ENCODE measurements at places on chromosomes 6 and 20.

- peak; percentile 72 for DNase-seq
These were observed 1.4 kb downstream of the RREB1 start for GRCh38 chr6:7108964-7109836.

GRCh38 chr6:14540276-14540675, 422.7 kb downstream of the CD83 start:
- no peak for DNase-seq

DNA sequence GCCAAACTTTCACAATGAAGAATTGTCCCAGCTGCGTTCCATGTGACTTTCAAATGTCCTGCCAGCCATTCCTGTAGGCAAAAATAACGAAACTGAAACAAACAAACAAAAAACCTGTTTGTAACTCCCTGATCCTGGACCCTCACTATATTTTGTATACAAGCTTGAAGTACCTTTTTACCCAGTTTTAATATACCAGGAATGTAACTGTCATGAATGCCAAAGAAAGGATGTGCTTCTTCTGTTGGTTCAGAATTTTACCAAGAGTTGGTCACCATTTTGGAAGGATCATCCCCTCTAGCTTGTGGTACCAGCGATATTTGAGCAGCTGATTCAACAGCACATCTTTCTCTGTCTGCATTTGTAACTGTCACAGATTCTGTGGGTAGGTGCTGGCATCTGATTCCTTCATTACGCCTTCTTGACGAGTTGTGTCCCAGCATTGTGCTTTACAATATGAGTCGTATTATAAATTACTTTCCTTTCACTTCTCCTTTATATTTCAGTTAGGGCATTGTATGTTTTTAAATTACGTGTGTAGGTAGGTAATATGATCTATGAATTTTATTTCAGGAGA, 93.9 kb downstream of the DLGAP4 start:
- DNase-seq = no peak

DNA sequence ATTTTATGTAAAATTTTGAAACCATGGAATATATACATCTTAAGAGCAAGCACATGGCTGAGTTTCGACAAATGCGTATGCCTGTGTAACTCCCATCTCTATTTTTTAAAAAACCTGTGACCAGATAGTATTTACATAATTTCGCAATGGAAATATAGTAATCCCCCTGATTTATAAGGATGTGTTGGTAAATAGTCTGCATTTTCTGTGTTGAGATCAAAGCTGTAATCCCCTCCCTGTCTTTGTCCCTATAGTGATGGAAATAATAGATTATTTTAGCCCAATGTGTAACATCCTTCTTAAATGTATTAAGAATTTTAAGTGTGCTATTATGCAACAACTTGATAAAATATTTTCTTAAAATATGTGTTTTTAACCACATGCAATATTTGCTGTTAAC, 267.3 kb downstream of the CDKAL1 start:
- DNase-seq = no peak

DNA sequence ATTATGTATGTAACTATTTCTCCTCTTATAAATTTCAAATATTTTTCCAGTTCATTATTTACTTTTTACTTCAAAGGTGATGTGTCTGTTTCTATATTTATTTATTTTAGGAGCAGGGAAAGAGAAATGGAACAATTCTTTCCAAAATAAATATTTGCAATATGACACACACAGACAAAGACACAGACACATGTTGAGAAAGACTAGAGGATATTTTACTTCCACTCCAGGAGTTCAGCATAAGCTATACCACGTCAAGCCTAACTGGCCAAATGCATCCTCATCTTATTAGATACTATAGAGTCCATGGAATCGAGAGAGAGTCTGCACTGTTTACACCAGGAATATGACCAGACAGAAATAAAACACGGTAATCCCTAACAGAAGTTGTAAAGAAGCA, 13.3 kb downstream of the RALGAPA2 start:
- no peak for DNase-seq

DNA sequence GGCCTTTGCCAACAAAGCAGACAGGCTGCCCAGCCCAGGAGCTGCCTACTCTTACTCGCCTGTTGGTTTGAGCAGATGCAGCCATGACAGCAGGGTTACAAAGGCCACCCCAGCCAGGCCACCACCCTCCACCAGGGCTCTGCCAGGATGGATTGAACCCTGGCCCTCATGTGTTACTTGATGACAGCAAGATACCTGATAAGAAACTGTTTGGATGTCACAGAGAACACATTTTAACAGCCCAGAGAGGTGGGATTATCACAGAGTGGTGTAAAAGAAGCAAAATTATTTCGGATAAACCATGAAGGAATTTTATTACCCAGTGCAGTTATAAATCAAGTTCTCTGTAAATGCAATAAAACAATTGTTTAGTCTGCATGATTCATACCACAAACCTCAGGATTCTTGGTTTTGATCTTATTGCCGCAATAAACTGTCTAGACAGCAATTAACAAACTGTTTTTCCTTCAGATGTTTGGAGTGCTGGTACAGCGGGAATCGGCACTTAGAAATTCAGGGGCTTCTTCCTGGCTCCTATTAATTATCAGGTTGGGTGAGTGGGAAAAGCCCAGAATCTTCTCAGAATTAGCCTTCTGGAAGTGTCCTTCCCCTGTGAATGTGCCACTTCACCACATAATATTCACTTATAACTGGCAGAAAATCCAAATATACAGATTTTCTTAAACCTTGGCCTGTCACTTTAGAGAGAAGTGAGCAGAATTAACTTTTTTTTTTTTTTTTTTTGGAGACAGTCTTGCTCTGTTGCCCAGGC, 58.0 kb upstream of the SALL4 start:
- DNase-seq = no peak

DNA sequence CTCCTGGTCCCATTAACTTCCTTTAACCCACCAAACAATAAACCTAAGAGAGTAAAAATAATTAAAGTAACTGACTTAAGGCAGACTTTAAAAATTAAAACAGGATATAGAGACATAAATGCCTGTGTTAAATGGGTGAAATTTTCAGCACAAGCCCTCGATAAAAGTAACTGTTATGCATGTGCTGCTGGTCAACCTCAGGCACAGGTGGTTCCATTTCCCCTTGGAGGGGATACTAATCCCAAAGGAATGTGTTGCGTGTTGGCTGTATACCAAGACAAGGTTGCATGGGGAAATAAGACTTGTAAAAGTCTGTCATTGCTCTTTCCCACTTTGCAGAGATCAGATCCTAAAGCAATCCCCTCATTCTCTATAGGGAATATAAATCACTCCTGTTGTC, 25.8 kb downstream of the HLA-A start:
- no peak for DNase-seq

DNA sequence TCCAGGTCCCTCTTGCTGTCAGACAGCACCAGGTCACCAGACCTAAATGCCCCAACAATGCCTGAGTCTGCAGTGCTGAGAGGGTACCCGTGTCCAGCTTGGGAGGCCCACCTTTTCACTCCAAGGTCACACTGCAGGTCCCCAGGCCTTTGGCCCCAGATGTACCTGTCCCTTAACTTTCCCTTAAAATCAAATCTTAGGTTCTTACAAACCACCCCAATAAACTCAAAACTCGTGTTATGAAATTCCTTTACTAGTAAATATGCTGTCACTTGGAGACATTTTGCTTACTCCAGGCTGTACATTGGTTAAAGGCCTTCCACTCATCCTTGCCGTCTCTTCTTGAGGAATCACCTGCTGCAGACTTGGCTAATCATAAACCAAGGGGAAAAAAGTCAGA, 165.7 kb upstream of the RREB1 start:
- no peak for DNase-seq

DNA sequence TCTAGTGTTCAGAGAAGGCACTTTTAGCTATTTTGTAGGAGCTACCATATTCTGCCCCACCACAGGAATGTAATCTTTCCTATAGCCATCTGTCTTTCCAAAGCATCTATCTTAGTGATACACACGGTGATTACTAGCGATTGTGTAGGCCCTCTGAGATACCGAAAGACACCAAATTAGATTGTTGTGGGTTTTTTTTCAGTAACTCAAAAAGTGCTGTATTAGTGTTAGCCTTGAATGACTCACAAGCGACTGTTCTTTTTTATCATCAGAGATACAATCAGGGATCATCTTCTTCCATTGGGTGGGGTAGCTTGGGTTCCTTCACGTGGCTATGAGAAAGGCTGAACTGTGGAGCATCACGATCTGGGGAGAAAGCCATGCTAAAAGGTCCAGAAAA, 160.2 kb downstream of the MTFR2 start:
- no peak for DNase-seq

GRCh38 chr6:93894521-93894920, 475.2 kb upstream of the EPHA7 start:
- no peak for DNase-seq

DNA sequence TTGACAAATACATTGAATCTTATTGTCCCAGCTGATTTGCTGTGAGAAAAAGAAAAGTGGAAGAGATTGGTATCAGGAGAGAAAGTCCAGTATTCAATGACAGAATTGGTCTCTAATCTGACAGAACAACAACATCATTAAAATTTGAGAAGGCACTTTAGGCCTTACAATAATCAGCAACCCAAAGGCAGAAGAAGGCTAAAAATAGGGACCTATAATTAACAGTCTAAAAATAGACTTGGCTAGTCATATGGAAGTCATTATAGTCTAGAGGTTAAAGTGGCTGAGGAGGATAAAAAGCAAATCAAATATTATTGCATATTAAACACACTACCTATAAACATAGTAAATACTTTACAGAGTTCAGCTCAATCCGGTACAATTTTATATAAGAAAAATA, 393.6 kb upstream of the JAG1 start:
- DNase-seq = no peak

DNA sequence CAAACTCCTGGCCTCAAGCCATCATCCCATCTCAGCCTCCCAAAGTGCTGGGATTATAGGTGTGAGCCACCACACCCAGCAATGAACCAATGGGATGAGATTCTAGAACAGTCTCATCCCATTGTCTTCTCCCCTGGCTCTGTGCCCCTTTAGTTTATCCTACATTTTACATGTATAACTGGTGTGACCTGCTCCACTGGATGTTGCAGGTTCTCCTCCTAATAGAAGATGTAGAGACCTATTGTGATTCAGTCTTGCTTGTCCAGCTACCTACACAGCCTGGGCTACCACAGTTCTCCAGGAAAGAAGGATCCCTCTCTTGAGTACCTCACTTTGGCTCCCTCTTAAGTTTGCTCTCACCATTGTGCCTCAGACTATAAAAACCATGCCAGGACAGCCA, 2.0 kb upstream of the FKBPL start:
- no peak for DNase-seq

GRCh38 chr6:122472022-122472340, 374 bp upstream of the SERINC1 start:
- no peak for DNase-seq

DNA sequence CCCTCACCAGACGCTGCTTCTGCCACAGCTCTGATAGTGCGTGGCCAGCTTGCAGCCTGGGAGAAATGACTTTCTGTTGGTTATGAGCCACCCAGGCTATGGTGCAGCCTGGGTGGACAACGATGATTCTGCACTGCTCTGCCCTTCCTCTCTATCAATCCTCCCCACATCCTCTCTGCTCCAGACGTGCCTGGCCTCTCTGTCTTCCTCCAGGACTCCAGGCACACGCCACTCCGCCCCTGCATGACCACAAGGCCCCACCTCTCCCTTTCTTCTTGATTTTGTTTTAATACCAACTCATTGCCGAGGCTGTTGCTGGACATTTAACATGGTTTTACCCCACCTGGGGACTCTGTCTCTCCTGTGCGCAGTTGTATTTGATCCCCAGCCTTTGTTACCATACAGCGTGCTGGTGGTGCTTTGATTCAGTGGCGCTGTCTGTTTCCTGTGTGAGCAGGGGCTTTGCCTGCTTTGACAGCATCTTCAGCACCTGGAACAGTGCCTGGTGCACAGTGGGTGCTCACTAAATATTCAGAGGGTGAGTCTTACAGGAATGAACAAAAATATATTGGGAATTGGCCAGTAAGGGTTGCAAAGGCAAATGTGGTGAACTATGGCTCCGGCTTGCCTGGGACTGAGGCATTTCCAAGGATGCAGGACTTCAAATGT, 280.9 kb downstream of the CDH26 start:
- no peak for DNase-seq

GRCh38 chr20:51404297-51405060, 138.0 kb downstream of the NFATC2 start:
- DNase-seq = no peak

DNA sequence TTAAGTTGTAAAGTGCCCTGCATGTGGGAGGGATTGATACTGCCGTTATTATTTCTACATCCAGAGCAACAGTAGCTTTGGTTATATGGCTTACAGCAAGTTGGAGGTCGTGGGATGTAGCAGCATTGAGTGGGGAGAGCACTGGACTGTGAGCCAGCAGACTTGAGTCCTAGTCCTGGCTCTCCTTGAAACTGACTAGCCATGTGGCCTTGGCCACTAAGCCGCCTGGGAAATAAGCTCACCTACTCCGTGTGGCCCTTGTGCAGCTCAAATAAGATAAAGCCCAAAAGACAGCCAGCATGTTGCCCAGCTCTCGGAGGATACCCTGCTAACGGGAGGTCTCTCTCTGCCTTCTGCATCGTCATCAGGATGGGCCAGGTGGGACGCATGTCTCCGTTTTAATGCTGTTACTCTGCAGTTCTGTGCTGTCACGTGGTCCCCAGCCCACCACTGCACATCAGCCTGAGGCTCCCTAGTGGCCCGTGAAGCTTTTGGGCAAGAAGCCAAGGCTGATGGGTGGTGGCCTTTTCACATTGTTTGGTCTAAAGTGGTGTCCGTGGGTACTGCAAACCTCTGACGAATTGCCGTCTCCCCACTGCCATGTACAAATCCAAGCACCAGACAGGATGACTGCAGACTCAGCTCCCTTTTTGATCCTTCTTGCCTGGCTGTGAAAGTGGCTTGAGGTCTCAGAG, 7.9 kb downstream of the EPB41L1 start:
- DNase-seq = no peak

DNA sequence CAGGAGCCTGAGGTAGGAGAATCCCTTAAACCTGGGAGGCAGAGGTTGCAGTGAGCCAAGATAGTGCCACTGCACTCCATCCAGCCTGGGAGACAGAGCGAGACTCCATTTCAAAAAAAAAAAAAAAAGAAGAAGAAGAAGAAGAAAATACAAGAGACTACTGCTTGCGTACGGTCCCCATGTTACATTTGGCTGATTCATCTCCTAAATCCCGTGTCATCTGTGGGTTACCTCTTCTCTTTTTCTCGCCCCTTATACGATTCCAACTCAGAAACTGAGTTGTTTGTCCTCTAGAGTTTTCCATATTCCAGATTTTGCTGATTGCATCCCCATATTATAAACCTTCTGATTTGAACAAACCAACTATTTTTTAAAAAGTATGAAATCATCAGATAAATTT, 62.4 kb upstream of the NELFCD start:
- DNase-seq = no peak

GRCh38 chr6:149364557-149364956, 35.5 kb upstream of the SUMO4 start:
- no peak for DNase-seq

- no peak for DNase-seq
These were observed 462.3 kb downstream of the CDC5L start for GRCh38 chr6:44849806-44850205.

GRCh38 chr20:32483351-32484224, 101.5 kb downstream of the NOL4L start:
- DNase-seq = peak; percentile 76
